ENCODE measurements at places on chromosomes 5 and 9.

GRCh38 chr9:18173923-18174322 lies 300.0 kb upstream of the ADAMTSL1 start:
- DNase-seq, result no peak

DNA sequence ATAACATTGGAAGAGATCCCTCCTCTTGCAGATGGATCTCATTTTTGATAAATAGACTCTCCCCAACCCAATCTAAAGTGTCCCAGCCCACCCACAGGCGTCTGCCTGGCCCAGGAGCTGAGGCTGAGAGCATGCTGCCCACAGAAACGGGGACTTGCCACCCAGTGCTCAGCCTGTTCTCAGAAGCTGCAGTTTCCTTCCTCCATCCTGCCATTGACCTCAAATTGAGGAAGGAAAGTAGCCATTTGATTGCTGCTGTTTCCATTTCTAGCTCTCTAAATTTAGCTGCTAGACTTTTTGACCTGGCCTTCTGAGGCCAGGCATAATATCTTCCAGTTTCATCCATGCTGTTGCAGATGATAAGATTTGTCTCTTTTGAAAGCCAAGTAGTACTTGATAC lies 31.1 kb upstream of the FRMD3 start:
- DNase-seq, result no peak

- DNase-seq, result no peak
Observed at GRCh38 chr5:146208916-146209522, 5.6 kb downstream of the RBM27 start.

DNA sequence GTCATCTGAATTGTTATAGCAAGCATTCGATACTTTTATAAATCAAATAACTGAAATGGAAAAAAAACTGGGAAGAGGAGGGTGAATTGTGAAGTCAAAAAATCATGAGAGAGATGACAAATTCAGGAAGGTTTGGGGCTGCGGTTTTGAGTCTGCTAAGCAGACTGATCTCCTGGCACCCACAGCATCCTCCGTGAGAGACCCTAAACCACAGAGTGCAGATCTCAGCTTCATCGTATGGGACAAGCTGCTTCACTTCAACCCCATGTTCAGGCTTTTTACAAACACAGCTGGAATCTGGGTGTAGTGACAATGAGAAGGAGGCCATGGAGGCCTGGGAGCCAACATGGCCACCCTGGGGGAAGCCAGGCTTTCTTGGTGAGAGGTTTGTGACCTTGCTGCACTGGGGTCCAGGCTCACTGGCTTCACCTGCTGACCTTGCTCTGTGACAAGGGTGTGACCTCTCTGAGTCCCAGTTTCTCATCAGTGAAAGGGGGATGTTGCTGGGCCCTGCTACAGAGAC lies 19.4 kb downstream of the USP20 start:
- no peak for DNase-seq

DNA sequence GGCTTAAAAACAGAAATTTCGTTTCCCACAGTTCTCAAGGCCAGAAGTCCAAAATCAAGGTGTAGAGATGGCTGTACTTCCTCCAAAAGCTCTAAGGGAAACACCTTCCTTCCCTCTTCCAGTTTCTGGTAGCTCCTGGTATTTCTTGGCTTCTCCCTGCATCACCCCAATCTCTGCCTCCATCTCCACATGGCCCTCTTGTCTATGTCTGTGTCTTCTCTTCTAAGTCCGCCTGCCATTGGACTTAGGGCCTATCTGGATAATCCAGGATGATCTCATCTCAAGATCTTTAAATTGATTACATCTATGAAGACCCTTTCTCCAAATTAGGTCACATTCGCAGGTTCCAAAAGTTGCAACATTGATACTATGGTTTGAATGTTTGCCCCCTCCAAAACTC lies 105.6 kb downstream of the ATPSCKMT start:
- no peak for DNase-seq

- DNase-seq, result peak; percentile 74
Observed at GRCh38 chr5:139850423-139851016, 54.9 kb downstream of the PSD2 start.

All from ovary (tissue), 10 donors.